ENCODE measurements at places on chromosomes 3 and 15. TPM values are rescaled to one million over a fixed set of nuclear protein-coding genes. Genes with fewer than 3 reads are reported as not detected.

The LMCD1 gene
- 30.1 TPM for total RNA-seq

The PPP1R14D gene
- not detected for total RNA-seq

The UMPS gene
- 59.0 TPM for total RNA-seq

The PCBP4 gene
- 16.4 TPM for total RNA-seq

The TMEM108 gene
- total RNA-seq, result 14.3 TPM

The CLSTN2 gene
- 0.52 TPM for total RNA-seq

The AP4E1 gene
- 9.3 TPM for total RNA-seq

The CCR9 gene
- not detected for total RNA-seq

The GP5 gene
- total RNA-seq, result 0.13 TPM

The SUSD5 gene
- 3.3 TPM for total RNA-seq

The GOLGA8T gene
- 1.5 TPM for total RNA-seq

The AADACL2 gene
- total RNA-seq, result not detected

The NECTIN3 gene
- total RNA-seq, result 52.2 TPM

The FSTL1 gene
- 516 TPM for total RNA-seq

The ALCAM gene
- 35.7 TPM for total RNA-seq

The ZNF774 gene
- 2.3 TPM for total RNA-seq

The CAMK1 gene
- 4.9 TPM for total RNA-seq

The ADAMTSL3 gene
- 1.4 TPM for total RNA-seq

The IL12A gene
- 0.82 TPM for total RNA-seq

The RLBP1 gene
- total RNA-seq, result not detected

The DNAJA4 gene
- 2.5 TPM for total RNA-seq

The KY gene
- not detected for total RNA-seq

The RBP2 gene
- not detected for total RNA-seq

The ZNF106 gene
- total RNA-seq, result 64.5 TPM

The CTXN2 gene
- total RNA-seq, result not detected

The C3orf20 gene
- not detected for total RNA-seq

The TTC21A gene
- total RNA-seq, result 2.8 TPM

The TUSC7 gene
- total RNA-seq, result not detected

The P2RY14 gene
- total RNA-seq, result not detected

The CHRD gene
- 0.63 TPM for total RNA-seq

The CSTA gene
- not detected for total RNA-seq

The SCG5 gene
- total RNA-seq, result 16.9 TPM

The CD200 gene
- total RNA-seq, result 50.2 TPM

The CEMIP gene
- total RNA-seq, result 0.60 TPM

The ACKR4 gene
- not detected for total RNA-seq

The MITF gene
- total RNA-seq, result 1.9 TPM

The TMED3 gene
- total RNA-seq, result 51.6 TPM

The WDR93 gene
- total RNA-seq, result not detected

The SCN11A gene
- 0.10 TPM for total RNA-seq

The CACNA1D gene
- total RNA-seq, result 2.9 TPM

The MYRIP gene
- total RNA-seq, result 3.4 TPM

The CAPN3 gene
- 0.75 TPM for total RNA-seq

The INSYN1 gene
- 13.1 TPM for total RNA-seq

The CCDC80 gene
- total RNA-seq, result 12.6 TPM

The GRAMD1C gene
- total RNA-seq, result 1.3 TPM

The NME9 gene
- total RNA-seq, result not detected

The GOLGA8G gene
- not detected for total RNA-seq

The TTLL13 gene
- not detected for total RNA-seq

The GOLGA8J gene
- not detected for total RNA-seq

The DAZL gene
- 3.4 TPM for total RNA-seq

The ITGB5 gene
- 251 TPM for total RNA-seq

The RTP1 gene
- 3.0 TPM for total RNA-seq

The CCDC9B gene
- total RNA-seq, result 0.78 TPM

The NPHP3 gene
- total RNA-seq, result 10.0 TPM

The ARRDC4 gene
- 3.8 TPM for total RNA-seq

The SLC22A13 gene
- total RNA-seq, result 0.54 TPM

The GOLGA6L4 gene
- 3.6 TPM for total RNA-seq

The PRICKLE2 gene
- total RNA-seq, result 8.9 TPM

The A4GNT gene
- not detected for total RNA-seq
